ENCODE measurements at places on chromosomes 16 and 17.
A peak's percentile ranks its signal among the peaks of the same experiment; 100 is the strongest.

DNA sequence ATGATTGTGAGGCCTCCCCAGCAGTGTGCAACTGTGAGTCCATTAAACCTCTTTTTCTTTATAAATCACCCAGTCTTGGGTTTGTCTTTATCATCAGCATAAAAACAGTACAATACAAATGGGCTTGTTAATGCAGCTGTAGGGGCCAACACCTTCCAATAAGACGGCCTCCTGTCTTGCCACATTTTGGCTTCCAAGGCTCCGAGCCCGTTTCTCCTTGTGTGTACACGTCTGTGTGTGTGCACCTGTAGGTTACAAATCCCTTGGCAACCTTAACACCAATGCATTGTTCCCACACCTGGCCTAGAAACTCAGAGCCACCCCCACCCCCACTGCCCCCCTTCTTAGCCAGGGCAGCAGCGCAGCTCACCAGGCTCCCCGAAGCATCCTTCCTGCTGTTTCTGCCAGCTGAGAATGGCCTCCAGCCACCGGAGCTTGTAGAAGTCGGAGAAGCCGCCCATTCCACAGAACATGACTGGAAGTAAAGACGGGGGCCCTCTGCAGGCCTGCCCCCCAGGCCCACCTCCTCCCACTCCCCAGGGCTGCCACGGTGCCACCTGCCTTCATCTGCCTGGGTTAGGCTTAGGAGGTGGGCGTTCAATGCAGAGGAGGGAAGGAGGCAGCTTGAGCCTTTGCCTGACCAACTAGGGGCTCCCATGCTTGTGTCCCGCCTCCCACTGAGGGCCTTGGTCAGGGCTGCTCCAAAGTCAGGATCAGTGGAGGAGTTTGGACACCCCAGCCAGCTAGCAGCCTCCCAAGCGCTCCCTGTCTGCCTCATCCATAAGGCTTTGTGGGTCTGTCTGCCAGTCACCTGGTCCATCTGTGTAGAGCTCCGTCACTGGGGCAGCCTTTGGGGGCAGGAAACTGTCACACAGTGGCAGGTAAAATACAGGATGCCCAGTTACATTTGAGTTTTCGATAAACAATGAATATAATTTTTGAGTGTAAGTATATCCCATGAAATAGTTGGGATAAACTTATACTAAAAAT is 10.6 kb downstream of the C16orf89 start:
- no peak for DNase-seq

- DNase-seq, result no peak
Measured at GRCh38 chr16:27531186-27531585, 18.5 kb downstream of the GTF3C1 start.

GRCh38 chr16:87017371-87018012 is 299.7 kb downstream of the C16orf95 start:
- DNase-seq, result no peak

- no peak for DNase-seq
Measured at GRCh38 chr16:77234611-77235010, 35.4 kb downstream of the SYCE1L start.

GRCh38 chr16:57591086-57591869 is 37.2 kb upstream of the ADGRG1 start:
- DNase-seq, result peak; percentile 90

DNA sequence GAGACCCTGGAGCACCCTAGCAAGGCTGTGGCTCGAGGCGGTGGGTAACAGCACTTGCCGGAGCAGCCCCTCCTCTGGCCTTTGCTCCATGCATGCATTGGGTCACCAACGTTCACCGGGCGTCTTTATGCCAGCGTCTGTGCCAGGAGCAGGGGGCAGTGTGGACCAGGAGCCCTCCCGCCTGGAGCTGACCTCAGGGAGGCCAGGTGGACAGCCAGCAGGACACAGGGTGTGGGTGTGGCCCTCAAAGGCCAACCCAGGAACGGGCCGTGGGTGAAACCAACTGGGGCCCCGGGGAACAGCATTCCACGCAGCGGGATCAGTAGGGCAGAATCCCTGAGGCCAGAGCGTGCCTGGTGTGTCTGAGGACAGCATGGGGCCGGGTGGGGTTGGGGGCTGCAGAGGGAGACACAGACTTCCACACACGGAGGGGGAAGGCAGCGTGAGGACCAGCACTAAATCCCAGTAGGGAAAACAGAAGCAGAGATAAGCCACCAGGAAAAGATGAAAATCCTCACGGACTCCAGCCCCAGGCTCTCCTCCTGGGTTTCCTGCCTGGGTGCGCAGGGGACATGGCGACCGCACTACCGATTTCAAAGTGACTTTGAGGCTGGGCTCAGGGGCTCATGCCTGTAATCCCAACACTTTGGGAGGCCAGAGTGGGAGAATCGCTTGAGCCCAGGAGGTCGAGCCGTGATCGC is 2.9 kb upstream of the CD7 start:
- DNase-seq, result no peak

- no peak for DNase-seq
Measured at GRCh38 chr17:72110231-72110941, 10.4 kb upstream of the SOX9 start.

DNA sequence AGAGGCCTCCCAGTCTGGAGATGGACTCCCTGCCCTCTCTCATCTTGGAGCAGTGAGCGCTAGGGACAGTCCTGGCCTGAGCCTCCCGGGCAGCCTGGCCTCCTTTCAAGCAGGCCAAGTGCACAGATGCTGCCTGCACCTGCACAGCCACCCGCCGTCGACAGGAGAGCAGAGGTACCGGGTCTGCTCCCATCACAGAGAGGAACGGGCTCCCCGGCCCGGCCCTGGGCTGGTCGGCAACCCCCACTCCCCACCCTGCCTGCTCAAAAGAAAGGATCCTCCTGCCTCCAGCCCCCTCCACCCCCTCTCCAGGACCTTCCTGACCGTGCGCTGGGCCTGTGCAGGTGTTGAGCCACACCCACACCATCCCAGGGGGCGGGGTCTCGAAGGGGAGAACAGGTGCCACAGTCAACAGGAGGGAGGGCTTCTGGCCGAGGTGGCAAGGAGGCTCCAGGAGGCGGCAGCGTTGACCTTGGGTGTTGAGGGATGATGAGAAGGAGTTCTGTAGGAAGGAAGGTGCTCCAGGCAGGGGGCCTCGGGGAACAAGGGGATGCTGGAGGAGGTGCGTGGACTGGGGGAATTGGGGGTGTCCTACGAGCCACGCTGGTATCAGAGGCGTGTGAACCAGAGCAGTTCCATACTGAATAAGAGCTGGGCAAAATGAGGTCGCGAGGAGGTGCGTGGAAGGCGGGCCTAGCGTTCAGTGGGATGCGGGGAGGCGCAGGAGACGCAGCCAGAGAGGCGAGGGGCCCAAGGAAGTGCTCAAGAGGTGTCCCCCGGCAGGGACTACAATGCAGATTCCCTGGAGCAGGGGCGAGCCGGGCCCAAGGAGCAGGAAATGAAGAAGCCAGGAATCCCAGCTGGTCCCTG is 967 bp upstream of the CDH15 start:
- peak; percentile 49 for DNase-seq

GRCh38 chr17:1202291-1202690 is 22.5 kb upstream of the ABR start:
- DNase-seq, result peak; percentile 52

GRCh38 chr16:10333321-10334032 is 52.4 kb upstream of the ATF7IP2 start:
- DNase-seq, result no peak

DNA sequence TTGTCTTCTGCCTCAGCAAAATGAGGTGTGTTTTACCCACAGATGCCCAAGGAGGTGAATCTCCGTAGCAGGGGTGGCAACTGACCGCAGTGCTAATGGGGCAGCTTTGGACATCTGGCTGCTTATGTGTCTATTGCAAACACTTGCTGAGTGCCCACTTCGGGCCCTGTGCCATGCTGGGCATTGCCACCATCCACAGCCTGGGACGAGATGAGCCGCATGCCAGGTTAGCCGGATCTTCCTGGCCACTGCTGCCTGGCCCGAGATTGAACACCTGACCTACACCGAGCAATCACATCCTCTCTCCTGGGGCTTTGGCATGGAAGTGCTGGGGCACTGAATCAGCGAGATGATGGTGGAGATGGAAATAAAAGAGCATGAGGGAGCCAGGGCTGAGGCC is 238.7 kb downstream of the GSG1L start:
- DNase-seq, result no peak

DNA sequence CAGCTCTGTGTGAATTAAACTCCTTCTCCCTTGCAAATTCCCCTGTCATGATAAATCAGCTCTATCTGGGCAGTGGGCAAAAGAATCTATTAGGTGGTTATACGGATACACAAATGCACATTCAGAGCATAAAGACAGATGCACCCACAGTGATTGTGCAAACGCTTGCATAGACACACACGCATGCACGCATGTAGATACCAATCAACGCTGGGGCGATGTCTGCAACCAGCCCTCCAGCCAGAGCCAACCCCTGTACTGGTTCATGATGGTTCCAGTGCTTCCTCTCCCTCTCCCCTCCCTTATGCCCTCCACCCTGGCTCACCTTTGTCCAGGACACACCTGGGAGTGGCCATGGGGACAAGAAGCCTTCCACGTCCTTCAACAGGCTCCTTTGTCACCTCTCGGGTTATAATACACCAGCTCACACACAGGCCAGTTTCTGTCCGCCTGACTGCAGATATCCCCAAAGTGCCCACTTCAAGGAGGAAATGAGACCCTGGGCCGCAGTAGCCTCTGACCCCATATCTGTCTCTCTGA is 33.1 kb upstream of the SNN start:
- DNase-seq, result peak; percentile 48

DNA sequence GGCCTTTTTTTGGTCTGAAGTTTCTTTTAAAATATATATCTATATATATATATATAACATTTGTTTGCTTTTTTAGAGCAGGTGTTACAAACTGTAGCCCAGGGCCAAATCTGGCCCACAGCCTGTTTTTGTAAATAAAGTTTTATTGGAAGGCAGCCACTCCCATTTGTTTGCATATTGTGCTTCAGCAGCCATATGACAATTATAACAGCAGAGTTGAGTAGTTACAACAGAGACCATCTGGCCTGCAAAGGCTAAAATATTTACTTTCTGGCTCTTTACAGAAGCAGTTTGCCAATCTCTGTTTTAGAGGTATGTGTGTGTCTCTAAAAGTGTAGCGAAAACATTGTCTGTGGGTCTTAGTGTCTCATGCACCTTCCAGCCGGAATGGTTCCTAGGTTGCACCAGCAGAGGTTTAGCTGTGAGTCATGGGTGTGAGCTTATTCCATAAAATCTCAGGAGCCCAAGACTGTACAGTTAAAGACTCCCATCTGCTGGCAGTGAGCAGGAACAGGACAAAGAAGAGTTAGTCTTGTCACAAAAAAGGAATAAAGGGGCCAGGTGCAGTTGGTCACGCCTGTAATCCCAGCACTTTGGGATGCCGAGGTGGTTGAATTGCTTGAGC is 23.8 kb downstream of the LCMT1 start:
- no peak for DNase-seq

DNA sequence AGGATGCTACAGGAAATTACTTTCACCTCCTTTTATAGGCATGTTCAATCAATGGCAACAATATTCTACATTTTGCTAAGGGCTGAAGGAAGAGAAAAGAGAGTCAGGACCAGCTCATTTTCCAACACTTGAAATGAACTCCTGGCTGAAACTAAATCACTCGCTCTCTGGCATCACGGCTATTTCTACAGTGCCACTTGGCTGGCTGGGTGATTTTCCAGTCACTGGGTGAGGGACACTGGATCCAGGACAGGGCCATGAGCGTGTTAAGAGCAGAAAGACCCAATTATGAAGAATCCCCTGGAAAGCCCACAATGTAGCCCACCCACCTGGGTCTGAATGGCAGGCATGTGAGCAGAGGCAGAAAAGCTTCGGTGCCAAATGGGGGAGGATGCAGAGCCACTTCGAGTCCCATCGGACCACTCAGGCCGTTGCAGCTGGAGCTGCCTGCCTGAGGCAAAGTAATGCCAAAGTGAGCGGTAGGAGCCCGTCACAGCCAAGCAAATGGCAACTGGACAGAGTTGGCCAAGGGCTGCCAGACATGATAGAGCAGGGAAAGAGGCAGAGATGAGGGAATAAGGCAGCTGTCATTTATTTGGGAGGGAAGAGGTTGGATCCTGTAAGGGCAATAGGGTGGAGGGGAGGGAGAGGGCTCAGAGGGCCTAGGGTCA is 246.2 kb downstream of the STX8 start:
- no peak for DNase-seq

- no peak for DNase-seq
Measured at GRCh38 chr17:59357929-59358328, 26.5 kb downstream of the YPEL2 start.

GRCh38 chr16:60061396-60061795 is 1327.3 kb upstream of the GOT2 start:
- DNase-seq, result peak; percentile 3

- DNase-seq, result no peak
Measured at GRCh38 chr17:31328160-31328535, 6.7 kb upstream of the EVI2A start.

- DNase-seq, result no peak
Measured at GRCh38 chr17:306536-307294, 45.9 kb downstream of the RPH3AL start.

DNA sequence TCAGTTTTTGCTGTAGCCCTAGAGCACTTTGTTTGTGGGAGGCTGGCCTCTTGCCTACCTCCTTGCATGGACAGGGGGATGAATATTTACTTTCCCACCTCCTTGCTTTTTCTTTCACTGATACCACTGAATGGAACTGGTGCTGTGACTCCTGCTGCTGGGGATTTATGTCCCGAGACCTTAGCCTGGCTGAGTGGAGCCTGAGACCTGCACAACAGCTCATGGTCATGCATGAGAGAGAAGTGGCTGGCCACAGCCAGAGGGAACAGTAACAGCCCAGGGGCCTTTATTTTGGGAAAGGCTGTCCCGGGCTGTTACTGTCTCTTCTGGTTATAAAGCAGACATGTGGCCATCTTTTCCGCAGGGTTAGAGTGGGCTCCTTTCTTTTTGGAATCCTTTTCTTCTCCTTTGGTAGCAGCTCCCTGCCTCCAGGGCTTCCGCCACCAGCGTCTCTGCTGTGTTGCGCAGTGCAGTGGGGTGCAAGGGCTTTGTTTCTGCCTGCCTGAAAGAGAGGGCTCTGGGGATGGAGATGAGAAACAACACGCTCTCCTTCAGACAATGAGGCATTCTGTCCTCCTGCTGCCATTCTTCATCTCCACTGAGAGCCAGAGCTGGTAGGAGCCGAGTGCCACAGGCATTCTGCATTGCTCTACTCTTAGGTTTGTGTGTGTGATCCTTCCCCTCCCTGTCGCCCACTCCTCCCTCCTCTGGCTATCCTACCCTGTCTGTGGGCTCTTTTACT is 14.5 kb downstream of the SNX11 start:
- no peak for DNase-seq

DNA sequence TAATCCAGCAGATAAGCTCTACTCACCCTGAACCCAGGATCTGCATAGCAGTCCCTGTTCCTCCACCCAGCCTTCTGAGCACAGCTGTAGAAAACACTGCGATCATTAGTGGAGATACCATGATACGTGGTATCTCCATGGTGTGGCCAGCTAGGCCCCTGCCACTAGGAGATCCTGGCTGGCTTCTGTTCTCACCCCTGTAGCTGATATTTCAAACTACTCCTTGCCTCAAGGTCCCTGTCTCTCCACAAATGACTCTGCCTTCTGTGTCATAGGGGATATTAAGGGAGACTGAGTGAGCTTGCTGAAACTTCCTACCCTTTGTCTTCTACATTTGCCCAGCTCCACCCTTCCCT is 44.3 kb downstream of the ERN1 start:
- no peak for DNase-seq

- DNase-seq, result no peak
Measured at GRCh38 chr17:9684955-9685621, 39.8 kb downstream of the USP43 start.
